ENCODE measurements at places on chromosomes 5 and 9.

GRCh38 chr9:126403397-126403796, 76.8 kb downstream of the MVB12B start:
- no peaks in the 10 kb centered on the region for H3K36me3 ChIP-seq
- H3K4me3 ChIP-seq, result no peak overlapping the region
- H3K4me1 ChIP-seq, result peaks cover 7% of the 10 kb centered on the region
- H3K27me3 ChIP-seq, result no peaks in the 10 kb centered on the region
- no peak for DNase-seq

GRCh38 chr5:151812757-151813309, 41.1 kb downstream of the G3BP1 start:
- no peaks in the 10 kb centered on the region for H3K27me3 ChIP-seq
- no peaks in the 10 kb centered on the region for H3K4me1 ChIP-seq
- no peak overlapping the region for H3K4me3 ChIP-seq
- peaks cover 28% of the 10 kb centered on the region for H3K36me3 ChIP-seq
- DNase-seq, result no peak

GRCh38 chr5:16953729-16954128, 17.6 kb upstream of the MYO10 start:
- H3K36me3 ChIP-seq, result no peaks in the 10 kb centered on the region
- no peak overlapping the region for H3K4me3 ChIP-seq
- no peaks in the 10 kb centered on the region for H3K27me3 ChIP-seq
- no peak overlapping the region for H3K27ac ChIP-seq

GRCh38 chr5:9559965-9560364, 14.1 kb upstream of the SEMA5A start:
- peaks cover 2% of the 10 kb centered on the region for H3K4me1 ChIP-seq
- DNase-seq, result no peak
- no peak overlapping the region for H3K4me3 ChIP-seq
- no peaks in the 10 kb centered on the region for H3K27me3 ChIP-seq
- H3K36me3 ChIP-seq, result no peaks in the 10 kb centered on the region
- H3K27ac ChIP-seq, result no peak overlapping the region

DNA sequence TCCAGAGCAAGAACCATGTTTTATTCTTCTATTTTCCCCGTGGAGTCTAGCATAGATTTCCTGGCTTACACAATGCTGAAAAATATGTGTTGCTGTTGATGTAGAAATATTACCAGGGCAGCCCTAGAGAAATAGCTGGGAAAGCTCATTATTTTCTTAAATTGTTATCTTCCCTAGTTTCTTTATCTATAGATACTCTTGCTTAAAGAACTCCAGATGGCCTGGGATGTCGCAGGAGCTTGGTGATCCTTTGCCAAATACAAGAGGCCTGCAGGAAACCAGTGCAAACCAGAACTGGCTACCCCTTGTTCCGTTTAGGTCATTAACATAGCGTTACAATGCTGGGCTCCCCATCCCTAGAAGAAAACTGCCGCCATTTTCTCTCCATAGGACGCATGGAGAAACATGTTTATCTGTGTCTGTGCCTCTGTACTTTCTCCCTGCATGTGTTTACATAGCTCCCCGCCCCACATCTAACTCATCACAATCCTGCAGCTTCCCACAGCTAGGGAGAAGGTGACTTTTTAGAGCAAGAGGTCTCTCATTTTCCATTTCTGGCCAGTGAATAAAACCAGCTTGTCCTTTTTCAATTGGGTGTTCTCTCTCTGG, 6.4 kb downstream of the PRLR start:
- H3K36me3 ChIP-seq, result no peaks in the 10 kb centered on the region
- no peak overlapping the region for H3K4me3 ChIP-seq
- DNase-seq, result no peak
- H3K27me3 ChIP-seq, result no peaks in the 10 kb centered on the region
- H3K27ac ChIP-seq, result no peak overlapping the region

DNA sequence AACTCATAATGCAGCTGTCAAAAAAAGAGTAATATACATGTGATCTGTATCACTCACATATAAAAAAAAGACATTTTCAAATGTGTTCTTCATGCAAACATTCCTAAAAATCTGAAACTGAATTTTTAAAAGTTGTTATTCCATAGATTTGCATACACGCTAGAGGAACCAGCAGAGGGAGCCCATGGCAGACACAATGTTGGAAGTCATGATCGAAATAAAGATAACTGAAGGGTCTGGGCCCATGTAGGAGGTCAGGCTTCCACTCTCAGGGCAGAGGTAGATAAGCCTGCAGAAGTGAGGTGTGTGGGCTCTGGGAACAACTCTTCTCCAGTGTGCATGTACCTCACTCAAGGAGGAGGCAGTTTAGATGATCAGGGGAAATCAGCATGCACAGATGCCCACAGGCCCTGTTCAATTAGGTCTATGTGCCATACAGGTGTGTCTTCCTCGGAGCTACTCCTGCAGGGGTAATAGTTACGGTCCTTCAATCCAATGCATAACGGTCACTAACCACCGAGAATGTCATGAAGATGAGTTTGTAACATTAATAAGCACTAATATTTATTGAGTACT, 208.6 kb downstream of the EPB41L4A start:
- no peaks in the 10 kb centered on the region for H3K4me1 ChIP-seq
- H3K27me3 ChIP-seq, result no peaks in the 10 kb centered on the region
- H3K36me3 ChIP-seq, result no peaks in the 10 kb centered on the region
- H3K4me3 ChIP-seq, result no peak overlapping the region
- peak; percentile 35 for DNase-seq

GRCh38 chr9:97411440-97411788, 482 bp upstream of the TDRD7 start:
- no peak for DNase-seq
- no peaks in the 10 kb centered on the region for H3K27me3 ChIP-seq
- no peaks in the 10 kb centered on the region for H3K36me3 ChIP-seq
- no peak overlapping the region for H3K27ac ChIP-seq
- peak overlapping the region; percentile 78 for H3K4me3 ChIP-seq

DNA sequence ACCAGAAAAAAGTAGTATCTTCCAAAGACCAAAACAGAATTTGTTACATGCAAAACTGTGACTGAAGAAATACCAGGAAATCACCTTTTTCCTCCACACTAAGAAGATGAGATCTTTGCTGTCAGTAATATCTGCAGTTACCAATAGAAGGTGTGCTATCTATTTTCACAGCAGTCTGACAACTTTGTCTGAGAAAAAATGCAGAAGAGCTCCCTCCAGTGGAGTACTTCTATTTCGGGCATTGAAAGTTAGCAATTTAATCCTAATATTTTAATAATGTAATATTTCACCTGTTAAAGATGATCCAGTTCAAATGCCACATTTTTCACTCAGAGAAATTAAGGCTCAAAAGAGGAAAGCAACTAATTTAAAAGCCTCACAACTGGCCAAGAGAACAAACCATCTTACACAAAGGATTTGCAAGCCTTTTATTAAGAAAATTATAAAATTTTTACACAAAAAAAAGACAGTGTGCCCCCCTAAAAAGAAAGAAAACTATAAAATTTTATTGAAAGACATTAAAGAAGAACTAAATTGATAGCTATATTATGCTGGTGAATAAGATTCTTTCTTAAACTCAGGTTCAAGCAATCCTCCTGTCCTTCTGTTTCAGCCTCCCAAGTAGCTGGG, 50.6 kb downstream of the DEPDC1B start:
- H3K27me3 ChIP-seq, result no peaks in the 10 kb centered on the region
- no peak overlapping the region for H3K27ac ChIP-seq
- no peak for DNase-seq
- H3K4me1 ChIP-seq, result no peaks in the 10 kb centered on the region
- H3K4me3 ChIP-seq, result no peak overlapping the region

- H3K4me1 ChIP-seq, result peaks cover 8% of the 10 kb centered on the region
- H3K27ac ChIP-seq, result no peak overlapping the region
- no peak overlapping the region for H3K4me3 ChIP-seq
- no peak for DNase-seq
- no peaks in the 10 kb centered on the region for H3K27me3 ChIP-seq
Observed at GRCh38 chr9:108083160-108083750, 593.7 kb upstream of the KLF4 start.

GRCh38 chr5:28254846-28255245, 1216.5 kb upstream of the CDH9 start:
- H3K36me3 ChIP-seq, result no peaks in the 10 kb centered on the region
- no peak for DNase-seq
- no peak overlapping the region for H3K27ac ChIP-seq
- no peak overlapping the region for H3K4me3 ChIP-seq

DNA sequence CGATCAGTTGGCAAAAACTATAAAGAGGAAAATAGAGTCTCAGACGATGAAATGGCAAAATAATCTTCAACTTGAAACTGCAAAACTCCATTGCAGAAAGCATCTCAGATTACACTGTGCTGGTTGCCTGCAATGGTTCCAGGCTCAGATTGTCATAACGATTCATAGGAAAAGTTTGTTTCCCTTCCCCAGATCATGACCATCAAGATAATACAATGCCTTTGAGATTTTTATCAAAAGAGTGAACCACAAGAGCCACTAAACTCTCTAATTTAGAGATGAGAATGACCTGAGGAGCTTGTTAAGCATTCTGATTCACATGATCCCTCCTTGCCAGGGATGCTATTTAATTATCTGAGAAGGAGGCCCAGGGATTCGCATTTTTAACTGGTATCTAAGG, 52.6 kb upstream of the ITGA1 start:
- H3K4me3 ChIP-seq, result no peak overlapping the region
- H3K27ac ChIP-seq, result no peak overlapping the region
- no peaks in the 10 kb centered on the region for H3K4me1 ChIP-seq
- H3K36me3 ChIP-seq, result peaks cover 1% of the 10 kb centered on the region

DNA sequence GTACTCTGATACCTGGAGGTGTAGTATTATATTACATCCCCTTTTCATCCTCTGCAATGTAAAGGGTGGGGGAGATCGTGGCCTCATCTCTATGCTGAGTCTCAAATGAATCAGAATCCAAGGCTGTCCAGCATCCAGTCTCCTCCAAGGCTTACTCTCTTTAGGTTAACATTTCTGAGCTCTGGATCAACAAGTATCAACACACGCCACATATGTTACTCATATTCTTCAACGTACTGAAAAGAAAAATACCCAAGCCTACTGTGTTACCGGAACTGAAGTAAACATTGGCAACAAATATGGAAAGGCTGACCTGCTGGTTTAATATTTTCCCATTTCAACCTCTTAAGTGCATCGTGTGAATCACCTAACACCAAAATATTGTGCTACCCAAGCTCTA, 241.8 kb downstream of the GAS1 start:
- no peak overlapping the region for H3K4me3 ChIP-seq
- H3K27ac ChIP-seq, result no peak overlapping the region

DNA sequence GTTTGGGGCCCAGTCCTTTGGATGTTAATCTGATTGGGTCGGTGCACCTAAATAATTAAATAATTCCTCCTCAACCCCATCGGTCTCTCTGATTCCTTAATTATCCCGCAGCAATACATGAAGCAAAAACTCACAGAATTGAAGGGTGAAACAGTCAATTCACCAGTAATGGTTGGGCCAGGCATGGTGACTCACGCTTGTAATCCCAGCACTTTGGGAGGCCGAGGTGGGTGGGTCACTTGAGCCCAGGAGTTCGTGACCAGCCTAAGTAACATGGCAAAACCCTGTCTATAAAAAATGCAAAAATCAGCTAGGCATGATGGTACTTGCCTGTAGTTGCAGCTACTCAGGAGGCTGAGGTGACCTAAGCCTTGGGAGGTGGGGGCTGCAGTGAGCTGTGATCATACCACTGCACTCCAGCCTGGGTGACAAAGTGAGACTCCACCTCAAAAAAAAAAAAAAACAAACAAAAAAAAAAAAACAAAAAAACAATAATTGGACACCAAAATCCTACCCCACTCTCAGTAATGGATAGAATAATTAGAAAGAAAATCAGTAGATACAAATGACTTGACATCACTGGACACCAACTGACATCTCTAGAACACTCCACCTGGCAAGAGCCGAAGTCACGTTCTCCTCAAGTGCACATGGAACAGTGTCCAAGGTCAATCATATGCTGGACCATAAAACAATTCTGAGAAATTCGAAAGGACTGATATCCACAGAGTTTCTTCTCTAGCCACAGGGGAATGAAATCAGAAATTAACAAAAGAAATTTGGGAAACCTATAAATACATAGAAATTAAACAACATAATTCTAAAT, 5.3 kb downstream of the ABO start:
- peaks cover 10% of the 10 kb centered on the region for H3K27me3 ChIP-seq
- H3K27ac ChIP-seq, result no peak overlapping the region
- H3K4me1 ChIP-seq, result no peaks in the 10 kb centered on the region
- DNase-seq, result no peak
- H3K4me3 ChIP-seq, result no peak overlapping the region
- H3K36me3 ChIP-seq, result no peaks in the 10 kb centered on the region

GRCh38 chr9:98465799-98466198, 210.3 kb upstream of the TBC1D2 start:
- no peak overlapping the region for H3K4me3 ChIP-seq
- peaks cover 26% of the 10 kb centered on the region for H3K36me3 ChIP-seq
- H3K4me1 ChIP-seq, result no peaks in the 10 kb centered on the region
- H3K27me3 ChIP-seq, result no peaks in the 10 kb centered on the region

- H3K27me3 ChIP-seq, result no peaks in the 10 kb centered on the region
- H3K4me3 ChIP-seq, result no peak overlapping the region
- H3K27ac ChIP-seq, result no peak overlapping the region
- no peak for DNase-seq
Observed at GRCh38 chr5:24742334-24742733, 97.6 kb upstream of the CDH10 start.

- H3K27ac ChIP-seq, result no peak overlapping the region
- no peaks in the 10 kb centered on the region for H3K4me1 ChIP-seq
- H3K4me3 ChIP-seq, result no peak overlapping the region
- H3K36me3 ChIP-seq, result no peaks in the 10 kb centered on the region
- no peaks in the 10 kb centered on the region for H3K27me3 ChIP-seq
Observed at GRCh38 chr5:151298063-151298855, 5.3 kb downstream of the SLC36A3 start.

DNA sequence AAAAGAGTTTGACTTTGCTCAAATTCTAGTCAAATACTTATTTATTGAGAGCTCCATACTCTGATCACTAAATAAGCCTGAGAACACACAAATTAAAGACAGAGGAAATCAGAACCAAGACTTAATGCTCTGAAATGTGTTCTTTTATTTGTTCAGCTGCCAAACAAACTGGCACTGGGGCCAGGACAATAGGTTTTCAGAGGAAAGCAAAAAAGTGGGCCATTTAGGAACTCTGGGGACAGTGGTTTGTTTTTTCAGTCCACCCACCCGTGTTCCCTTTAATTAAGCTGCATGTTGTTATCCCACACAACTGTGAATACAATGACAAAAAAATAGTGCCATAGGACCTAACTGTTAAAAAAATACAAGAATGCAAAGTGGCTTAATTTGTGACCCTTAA, 95.4 kb upstream of the RETREG1 start:
- peaks cover 9% of the 10 kb centered on the region for H3K4me1 ChIP-seq
- DNase-seq, result no peak
- no peaks in the 10 kb centered on the region for H3K27me3 ChIP-seq
- H3K36me3 ChIP-seq, result peaks cover 36% of the 10 kb centered on the region
- H3K27ac ChIP-seq, result no peak overlapping the region
- H3K4me3 ChIP-seq, result no peak overlapping the region

- no peak overlapping the region for H3K27ac ChIP-seq
- no peak overlapping the region for H3K4me3 ChIP-seq
- H3K27me3 ChIP-seq, result no peaks in the 10 kb centered on the region
Observed at GRCh38 chr9:120735415-120736126, 21.3 kb upstream of the MEGF9 start.

All from H9 (cell line).